ENCODE measurements at places on chromosomes 6 and 20.

GRCh38 chr6:21740376-21741124 lies 147.0 kb downstream of the SOX4 start:
- no peak for DNase-seq

DNA sequence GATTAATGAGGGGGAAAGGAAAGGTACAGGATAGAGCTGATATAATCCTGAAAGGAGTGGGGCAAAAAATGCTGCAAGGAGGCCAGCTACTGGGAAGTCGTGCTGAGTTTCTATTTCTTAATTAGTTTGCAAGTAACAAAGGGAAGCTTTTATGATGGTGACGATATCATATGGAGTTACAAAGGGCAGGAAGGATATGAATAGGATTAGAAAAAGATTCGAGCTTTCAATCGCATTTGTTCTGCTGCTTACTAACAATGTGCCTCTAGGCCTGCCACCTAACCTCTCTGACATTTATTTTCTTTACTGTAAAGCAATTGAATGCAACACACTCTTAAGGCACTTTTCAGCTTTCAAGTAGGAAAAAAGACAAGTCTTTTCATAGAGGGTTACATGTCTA lies 219.2 kb downstream of the CLVS2 start:
- no peak for DNase-seq

DNA sequence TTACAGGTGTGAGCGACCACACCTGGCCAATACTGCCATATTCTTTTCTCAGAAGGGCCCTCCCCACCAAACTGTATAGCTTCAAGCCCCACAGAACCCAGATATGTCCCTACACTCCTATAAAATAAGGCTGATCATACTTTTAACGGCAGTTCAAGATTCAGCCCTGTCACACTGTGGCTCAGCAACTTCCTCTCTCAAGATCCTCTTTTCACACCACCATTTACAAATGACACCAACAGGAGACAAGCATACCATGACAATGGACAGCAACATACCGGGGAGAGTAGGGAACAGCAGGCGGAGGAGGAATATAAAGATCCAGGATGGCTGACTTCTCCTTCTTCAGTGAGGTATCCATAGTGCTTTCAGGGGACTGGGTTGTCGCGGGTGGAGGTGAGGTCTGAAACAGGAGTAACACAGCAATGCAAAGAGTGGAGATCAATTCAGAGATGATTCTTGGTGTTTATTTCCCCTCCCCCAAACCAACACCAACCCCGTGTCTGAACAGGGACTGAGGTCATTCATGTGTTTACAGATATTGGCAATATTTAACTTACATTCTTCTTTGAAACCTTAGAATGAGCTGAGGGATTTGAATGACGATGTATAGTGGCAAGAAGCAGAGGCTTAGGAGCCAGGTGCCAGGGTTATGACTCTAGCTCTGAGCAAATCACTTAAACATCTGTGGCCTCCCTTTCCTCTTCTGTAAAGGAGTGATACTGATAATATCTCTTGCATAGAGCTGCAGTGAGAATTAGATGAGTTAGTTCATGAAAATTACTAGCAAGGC lies 57.6 kb upstream of the IPCEF1 start:
- DNase-seq = no peak

- no peak for DNase-seq
Observed at GRCh38 chr6:85364344-85364743, 85.5 kb upstream of the NT5E start.

- DNase-seq = no peak
Observed at GRCh38 chr6:169092375-169092774, 161.3 kb downstream of the THBS2 start.

- peak; percentile 68 for DNase-seq
Observed at GRCh38 chr6:108592371-108593337, 31.9 kb downstream of the FOXO3 start.

DNA sequence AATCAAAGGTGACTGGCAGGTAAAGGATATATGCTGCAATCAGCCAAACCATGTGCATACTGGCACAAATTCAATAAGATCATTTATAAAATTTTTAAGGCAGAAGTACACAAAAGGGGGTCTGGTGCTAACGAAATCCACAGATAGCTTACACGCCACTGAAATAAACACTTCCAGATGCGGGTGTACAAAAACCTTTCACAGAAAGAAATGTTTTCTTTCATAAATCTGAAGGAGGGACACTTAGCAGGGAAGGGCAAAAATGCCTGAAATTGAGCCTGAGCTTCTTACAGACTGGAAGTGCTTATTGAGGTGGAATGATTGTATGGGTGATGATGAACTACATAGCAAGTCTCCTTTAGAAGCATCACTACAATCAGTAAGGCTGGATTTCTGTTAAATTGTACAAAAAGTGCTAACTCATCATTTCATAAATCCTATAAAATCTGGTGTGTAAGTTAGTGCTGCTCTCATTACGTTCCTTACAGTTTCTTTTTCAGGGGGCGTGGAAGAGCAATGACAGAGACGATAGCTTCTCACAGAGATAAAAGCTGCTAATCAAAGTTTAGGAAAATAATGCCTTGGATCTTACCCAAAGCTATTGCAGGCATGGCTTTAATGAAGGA lies 409.3 kb upstream of the RUNX2 start:
- DNase-seq = no peak

- DNase-seq = no peak
Observed at GRCh38 chr6:49558238-49558637, 7.8 kb downstream of the C6orf141 start.

GRCh38 chr6:84728602-84729001 lies 35.8 kb downstream of the TBX18 start:
- no peak for DNase-seq

GRCh38 chr6:134510142-134510541 lies 192.2 kb upstream of the SGK1 start:
- DNase-seq = no peak

GRCh38 chr20:40915756-40916155 lies 112.9 kb upstream of the TOP1 start:
- DNase-seq = no peak

DNA sequence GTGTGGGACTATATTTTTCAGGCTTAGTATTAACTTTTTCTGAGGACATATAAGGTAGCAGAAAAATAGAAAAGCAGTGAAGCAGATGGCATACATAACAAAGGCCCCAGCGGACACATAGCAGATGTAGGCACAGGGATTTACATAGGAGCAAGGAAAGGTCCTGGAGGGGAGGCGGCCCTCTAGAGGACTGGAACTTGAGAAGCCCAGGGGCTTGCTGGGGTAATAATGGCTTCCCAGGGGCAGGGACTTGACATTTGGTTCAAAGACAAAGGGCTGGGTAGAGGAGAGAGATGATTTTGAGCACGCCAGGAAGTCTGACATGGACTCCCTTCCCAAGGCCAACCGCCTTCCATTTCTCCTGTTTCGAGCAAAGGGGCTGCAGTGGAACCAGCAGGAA lies 31.7 kb upstream of the OSTM1 start:
- no peak for DNase-seq

DNA sequence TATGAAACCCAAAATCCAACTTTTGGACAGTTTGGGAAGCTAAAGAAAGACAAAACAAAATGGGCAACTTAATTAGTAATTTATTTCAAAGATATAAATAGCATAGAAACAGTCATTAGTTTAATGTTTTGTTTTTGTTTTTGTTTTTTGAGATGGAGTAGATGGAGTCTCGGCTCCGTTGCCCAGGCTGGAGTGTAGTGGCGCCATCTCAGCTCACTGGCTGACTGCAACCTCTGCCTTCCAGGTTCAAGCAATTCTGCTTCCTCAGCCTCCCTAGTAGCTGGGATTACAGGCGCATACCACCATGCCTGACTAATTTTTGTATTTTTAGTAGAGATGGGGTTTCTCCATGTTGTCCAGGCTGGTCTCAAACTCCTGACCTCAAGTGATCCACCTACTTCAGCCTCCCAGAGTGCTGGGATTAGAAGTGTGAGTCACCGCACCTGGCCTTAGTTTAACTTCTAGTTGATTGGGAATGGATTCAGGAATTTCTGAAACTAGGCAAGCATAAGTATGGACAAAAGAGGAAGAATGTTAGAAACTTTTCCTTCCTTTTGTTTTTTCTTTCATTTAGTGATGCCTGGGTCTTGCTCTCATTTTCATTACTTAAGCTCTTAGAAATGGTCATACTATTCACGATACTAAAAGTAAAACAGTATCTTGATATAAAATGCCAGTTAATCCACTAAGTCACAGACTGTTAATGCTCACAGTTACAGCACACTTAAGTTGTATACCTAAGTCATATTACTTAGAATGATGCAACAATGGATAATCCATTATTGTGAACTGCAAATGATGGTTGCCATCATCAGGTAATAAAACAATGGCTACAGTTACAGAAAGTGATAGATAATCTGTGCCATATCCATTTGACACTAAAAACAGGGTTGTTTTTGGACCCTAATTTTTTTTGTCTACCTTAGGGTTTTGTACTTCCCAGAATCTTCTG lies 8.2 kb downstream of the SENP6 start:
- no peak for DNase-seq

DNA sequence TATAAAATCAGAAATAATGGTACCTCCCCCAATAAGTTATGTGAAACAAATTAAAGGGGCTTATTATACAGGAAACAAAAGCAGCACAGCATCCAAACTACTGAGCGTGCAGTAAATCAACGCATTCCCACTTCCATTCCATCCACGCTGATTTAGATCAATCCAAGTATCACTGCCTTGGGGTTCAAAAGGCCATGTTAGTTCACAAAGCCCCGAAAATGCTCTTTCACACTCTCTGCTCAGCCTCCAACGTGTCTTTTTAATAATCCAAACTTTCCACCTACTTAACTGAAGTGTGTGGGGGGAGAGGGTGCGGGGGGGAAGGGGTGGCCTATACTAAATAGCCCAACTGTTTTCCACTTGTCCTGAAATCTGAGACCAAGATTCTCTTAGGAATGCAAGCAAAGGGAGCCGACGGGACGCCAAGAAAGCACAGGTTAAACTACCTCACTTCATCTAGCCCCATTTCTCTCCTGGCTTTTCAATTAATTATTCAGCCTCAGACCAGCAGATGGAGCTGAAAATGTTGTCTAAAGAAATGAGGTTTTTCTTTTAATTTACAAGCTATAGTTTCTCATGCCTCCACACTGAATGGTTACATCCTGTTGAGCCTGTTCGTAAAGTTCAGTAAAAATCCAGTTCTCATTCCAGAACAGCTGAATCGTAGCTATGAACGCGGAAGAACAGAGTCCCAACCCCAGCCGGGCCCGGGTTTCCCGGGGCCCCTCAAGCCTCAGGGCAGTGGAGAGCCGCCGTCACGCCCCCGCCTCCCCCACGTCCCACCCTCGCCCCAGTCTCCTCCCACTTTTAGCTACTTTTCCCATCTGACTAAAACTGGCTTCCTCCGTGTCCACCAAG lies 1.0 kb upstream of the NXT1 start:
- peak; percentile 65 for DNase-seq

DNA sequence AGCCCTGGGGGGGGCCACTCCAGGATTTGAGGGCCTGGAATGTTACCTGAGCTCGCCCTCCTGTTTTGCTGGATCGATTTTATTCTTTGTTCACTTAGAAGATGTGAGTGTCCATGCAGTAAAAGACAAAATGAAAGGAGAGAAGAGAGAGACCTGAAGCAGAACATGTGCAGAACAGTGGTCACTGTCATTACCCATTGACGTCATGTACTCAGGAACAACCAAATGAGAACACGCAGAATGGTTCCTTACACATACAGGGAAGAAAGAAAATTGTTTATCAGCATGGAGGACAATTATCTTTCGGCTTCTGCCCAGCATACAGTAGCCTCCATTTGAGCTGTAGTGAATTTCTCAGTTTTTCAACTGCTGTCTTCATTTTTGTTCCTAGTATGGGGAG lies 258.1 kb downstream of the FNDC1 start:
- DNase-seq = no peak

- DNase-seq = no peak
Observed at GRCh38 chr6:148693882-148694484, 52.8 kb upstream of the UST start.

GRCh38 chr20:43844778-43845614 lies 69.7 kb upstream of the TOX2 start:
- no peak for DNase-seq

- no peak for DNase-seq
Observed at GRCh38 chr6:142764311-142764710, 180.7 kb downstream of the HIVEP2 start.

DNA sequence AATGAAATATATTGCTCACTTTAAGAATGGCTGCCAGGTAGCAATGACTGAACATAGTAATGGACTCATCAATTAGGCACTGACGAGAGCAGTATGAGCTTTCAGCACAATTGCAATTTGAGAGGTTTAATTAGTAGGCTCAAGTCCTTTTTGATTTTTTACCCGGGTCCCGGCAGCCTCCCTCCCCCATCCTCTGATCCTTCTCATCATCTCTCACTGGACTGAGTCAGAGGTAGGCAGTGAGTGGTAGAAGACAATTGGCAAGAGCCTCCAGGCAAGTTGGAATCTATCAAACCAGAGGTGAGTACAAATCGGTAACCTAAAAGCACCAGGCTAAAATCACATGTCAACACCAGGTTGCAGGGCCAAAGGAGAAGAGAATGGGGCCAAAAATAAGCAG lies 107.9 kb downstream of the DCDC2 start:
- DNase-seq = no peak

DNA sequence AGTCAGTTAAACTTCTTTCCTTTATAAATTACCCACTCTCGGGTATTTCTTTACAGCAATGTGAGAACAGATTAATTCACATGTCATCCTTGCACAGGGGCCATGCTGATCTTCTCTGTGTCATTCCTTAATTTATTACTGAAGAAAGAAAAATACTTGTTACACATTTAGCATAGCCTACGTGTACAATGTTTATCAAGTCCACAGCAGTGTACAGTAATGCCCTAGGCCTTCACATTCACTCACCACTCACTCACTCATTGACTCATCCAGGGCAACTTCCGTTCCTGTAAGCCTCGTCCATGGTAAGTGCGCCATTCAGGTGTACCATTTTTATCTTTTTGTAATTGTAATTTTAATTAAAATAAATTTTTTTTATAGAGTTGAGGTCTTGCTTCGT lies 73.6 kb downstream of the RSPH3 start:
- DNase-seq = no peak

GRCh38 chr6:11219400-11219834 lies 13.1 kb downstream of the NEDD9 start:
- no peak for DNase-seq

GRCh38 chr6:89356642-89357170 lies 4.2 kb upstream of the UBE2J1 start:
- DNase-seq = no peak
